Motor neuron (in vitro differentiated cells): ENCODE measurements at places on chromosomes 7 and 10. TPM values are rescaled to one million over a fixed set of nuclear protein-coding genes. Genes with fewer than 3 reads are reported as not detected.

Gene ZDHHC6
- total RNA-seq: 24.6 and 30.1 TPM in 2 replicates

Gene ACTL6B
- 26.6 and 29.4 TPM in 2 replicates for total RNA-seq

Gene CRHR2
- total RNA-seq: 0.60 and 0.73 TPM in 2 replicates

Gene FASTK
- 42.1 and 46.6 TPM in 2 replicates for total RNA-seq

Gene SP4
- 22.0 and 23.3 TPM in 2 replicates for total RNA-seq

Gene NPSR1
- total RNA-seq: not detected in 2 replicates

Gene DRGX
- 0.66 TPM in 1 of 2 replicates, not detected in the other for total RNA-seq

Gene GATA3
- total RNA-seq: 0.41 and 0.52 TPM in 2 replicates

GRCh38 chr7:2142386-2142785 lies 90.4 kb downstream of the MAD1L1 start:
- no peak for ATAC-seq

- ATAC-seq: peak; percentile 95
Observed at GRCh38 chr7:152341039-152341913, 94.5 kb downstream of the KMT2C start.

- no peak for ATAC-seq
Observed at GRCh38 chr7:79064187-79064823, 389.2 kb downstream of the MAGI2 start.

- no peak for ATAC-seq
Observed at GRCh38 chr7:115059321-115059720, 137.4 kb downstream of the MDFIC start.

DNA sequence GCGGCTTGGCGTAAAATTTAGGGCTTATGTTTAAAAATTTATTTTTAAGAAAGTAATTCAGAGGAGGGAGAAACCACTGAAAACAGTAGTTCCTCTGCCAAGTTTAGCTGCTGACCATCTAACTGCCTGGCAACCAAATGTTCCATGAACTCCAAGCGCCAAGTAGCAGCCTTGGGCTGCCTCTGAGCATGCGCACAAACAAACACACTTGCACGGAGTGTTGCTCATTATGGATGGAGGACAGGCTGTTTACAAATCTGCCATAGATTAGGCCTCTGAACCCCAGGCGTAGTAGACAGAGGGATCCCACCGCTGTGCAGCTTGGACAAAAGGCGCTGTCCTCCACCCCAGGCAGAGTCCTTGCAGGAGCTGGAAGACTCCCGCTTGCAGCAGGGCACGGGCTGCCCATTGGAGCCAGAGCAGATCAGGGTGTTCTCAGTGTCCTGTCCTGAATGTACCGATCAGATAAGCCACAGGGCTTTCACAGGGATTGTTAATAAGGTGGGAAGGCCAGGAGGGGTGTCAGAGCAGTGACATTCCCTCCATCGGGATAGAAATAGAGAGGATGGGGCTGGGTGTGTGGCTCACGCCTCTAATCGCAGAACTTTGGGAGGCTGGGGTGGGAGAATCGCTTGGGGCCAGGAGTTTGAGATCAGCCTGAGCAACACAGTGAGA lies 47.7 kb upstream of the LYZL1 start:
- ATAC-seq: no peak

DNA sequence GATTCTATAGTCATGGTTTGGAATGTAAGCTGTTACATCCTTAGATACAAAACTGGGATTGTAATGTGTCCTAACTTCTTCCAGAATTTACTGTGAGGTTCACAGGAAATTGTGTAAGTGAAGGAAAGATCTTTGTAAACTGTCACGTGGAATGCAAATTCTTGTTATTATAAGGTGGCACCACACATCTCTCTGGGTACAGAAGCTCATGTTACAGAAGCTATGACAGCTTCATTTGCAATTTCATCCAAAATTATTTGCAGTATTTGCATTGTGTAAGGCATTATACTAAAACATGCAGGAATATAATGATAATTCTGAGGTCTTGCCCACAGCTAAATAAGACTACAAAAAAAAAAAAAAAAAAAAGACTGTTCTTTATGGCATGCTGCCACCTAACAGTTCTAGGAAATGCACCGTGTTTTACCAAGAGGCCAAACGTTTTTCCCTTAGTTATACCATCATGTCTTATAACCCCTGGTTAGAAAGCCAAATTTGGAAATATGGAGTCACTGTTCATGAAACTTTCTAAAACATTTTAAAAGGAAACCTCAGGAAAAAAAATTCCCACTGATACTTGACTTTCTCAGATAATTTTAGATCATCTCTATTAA lies 17.6 kb downstream of the MINDY3 start:
- no peak for ATAC-seq

- ATAC-seq: no peak
Observed at GRCh38 chr7:36127075-36127740, 25.8 kb upstream of the EEPD1 start.

DNA sequence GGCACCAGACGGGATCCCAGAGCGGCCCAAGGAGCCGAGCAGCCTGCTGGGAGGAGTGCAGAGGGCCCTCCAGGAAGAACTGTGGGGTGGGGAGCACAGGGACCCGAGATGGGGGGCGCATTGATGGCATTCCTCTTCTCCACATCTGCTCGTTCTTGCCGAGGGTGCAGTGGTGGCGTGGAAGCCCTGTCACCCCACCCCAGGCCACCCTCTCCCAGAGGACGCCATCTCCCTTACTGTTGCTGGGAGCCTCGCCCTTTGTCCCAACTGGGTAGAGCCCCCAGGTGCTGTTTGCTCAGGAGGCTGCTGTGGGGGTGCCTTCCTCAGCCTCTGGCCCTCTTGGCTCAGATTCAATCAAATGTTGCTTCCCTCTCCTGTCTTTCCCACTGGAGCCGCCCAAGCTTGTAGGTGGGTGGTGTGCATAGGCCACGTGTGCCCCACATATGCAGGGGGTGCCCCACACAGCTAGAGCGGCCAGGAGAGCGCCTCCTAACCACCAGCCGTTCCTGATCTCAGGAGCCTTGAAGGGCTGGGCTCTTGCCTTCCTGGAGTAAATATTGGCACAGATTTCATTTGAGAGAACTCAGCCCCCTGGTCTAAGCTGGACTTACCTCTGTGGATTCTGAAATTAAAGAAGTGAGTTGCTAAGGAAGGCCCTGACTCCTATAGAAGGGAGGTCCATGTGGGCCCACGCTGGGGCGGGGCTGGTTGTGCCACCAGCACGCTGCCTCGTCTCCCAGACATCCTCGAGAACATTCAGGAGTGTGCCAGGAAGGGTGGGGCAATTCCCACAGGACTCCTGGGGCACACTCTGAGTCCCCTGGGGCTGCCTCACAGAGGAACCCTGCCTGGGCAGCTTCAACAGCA lies 39.2 kb downstream of the ZNF467 start:
- ATAC-seq: no peak

DNA sequence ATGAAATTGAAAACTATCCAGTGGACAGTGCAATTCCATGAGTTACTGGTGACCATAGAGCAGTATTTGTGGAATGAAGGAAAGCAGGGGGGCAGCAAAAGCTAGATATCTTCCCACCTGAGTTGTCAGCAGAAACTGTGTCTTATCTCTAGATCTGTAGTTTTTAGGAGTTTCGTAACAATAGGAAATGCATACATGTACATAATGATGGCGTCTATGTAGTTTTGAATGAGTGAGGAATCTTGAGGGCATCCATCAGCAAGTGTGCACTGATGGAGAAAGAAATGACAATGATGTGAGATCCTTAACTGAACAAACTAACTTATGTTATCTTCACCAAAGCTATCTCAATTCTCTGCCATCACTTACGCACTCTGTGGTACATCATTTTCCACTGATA lies 114.5 kb downstream of the LRRC4 start:
- no peak for ATAC-seq

DNA sequence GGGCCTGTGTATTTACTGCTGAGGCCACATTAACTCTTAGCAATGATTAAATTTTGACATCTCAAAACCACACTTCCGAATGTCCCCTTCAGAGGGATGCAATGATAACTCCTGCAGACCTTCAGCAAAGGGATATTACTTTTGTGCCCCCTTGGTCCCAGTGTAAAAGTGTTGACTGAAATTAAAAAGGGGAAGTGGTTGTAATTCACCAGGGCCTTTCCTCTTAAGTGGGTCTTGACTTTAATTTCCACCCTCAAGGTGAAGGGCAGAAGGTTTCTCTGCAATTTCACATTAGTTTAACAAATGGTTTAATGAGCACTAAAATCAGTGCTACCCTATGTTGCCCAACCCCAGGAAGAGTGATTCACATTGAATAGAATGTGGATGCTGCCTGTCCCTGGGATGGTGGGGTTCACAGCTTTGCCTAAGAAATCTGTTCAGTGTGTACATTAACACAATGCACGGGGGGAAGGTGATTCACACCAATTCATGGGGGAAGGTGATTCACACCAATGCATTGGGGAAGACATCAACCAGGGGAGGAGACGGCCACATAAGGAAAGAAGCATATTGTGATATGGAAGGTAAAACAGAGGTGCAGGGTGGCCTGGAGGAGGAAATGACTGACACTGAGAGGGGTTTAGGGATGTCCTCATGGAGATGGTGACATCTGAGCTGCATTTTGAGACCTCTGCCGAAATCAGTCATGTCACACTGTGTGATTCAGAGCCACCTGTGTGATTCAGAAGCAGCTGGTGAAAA lies 19.4 kb upstream of the TNS3 start:
- peak; percentile 58 for ATAC-seq

DNA sequence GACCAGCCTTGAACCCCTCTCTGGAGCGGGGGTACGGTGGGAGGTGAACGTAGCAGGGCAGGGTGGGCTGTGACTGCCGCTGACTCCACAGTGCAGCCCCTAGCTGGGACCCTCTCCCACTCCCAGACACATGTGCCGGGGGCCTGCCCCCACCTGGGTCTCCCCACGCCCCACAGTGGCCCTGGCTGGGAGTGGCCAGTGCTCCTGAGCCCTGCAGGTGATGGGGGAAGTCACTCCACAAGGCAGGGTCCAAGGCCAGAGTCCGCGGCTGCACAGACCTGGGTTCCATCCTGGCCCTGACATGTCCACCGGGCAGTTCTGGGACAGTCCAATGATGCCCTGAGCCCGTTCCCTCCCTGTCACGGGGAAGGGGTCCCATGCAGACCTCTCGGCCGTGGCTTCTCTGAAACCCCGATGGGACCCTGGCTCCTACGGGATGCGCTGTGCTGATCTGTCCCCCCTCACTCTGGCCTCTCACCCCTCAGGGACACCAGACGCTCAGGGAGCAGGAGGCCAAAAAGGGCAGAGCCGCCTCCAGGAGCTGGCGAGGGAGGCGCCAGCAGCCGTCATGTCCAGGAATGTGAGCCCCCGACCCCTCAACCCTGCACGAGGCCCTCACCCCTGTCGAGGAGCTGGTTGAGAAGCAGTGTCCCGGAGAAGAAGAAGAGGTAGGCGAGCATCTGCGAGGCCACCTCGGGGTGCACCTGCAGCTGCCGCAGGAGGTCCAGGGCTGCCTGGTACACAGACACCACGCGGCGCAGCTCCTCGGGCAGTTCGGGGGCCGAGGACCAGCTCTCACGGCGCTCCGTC lies 40.4 kb downstream of the AP5Z1 start:
- ATAC-seq: no peak

DNA sequence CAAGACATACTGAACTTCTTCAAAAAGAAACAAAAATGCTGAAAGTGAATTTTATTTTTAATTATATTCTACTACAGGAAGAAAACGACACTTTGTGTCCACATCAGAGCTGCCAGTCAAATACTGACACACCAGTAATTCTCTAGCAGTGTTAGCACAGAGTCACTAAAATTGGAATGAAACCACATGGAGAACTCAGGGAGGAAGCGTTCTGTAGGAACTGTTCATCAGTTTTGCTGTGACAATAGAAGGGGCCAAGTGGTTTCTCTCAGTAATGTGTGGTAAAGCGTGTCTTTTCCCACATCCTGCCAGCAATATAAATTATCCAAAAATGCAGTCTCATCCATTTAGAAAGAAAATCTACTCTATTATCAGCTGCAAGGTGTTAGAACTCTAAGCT lies 683.3 kb downstream of the GRM8 start:
- no peak for ATAC-seq

DNA sequence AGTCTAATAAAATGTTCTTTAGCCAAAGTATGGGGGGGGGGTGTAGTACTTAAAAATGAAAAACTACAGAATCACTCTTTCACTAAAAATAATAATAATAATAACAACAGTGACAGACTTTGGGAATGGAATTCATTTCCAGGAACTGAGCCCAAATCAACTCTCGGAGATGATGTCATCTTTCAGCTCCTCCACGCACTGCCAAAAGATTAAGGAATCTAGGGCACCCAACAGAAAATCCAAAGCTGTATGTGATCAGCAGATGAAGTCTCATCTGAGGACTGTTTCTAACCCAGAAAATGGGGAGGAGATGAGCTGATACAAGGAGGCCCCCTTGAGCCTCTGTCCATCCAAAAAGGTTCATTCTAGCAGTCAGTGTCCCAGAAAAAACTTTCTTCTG lies 54.5 kb downstream of the GRB10 start:
- ATAC-seq: no peak

- ATAC-seq: peak; percentile 84
Observed at GRCh38 chr7:29893351-29893965, 87.2 kb downstream of the WIPF3 start.

- ATAC-seq: no peak
Observed at GRCh38 chr10:118522791-118523498, 72.5 kb downstream of the PRLHR start.

DNA sequence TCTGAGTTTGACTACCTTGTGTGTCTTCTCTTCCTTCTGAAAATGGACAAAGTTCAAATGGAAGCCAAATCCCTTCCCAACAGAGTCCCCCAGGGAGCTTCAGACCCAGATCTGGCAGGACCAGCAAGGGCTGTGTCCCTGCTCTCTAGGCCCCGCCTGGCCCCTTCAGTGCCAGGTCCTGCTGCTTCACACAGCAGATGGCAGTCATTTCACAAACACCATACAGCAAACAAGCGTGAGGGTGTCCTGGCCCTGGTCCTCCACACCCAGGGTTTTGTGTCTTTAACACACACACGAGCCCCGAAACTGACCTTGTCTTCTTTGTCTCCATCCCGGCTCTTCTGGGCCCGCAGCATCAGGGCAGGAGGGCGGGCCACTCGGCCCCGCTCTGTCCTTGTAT lies 145.0 kb downstream of the TCERG1L start:
- ATAC-seq: no peak

- ATAC-seq: no peak
Observed at GRCh38 chr7:1852517-1853430, 182.7 kb downstream of the ELFN1 start.

GRCh38 chr7:37709631-37710509 lies 26.3 kb downstream of the GPR141 start:
- no peak for ATAC-seq
